ENCODE measurements at places on chromosomes 5 and 9.
A peak's percentile ranks its signal among the peaks of the same experiment; 100 is the strongest.

DNA sequence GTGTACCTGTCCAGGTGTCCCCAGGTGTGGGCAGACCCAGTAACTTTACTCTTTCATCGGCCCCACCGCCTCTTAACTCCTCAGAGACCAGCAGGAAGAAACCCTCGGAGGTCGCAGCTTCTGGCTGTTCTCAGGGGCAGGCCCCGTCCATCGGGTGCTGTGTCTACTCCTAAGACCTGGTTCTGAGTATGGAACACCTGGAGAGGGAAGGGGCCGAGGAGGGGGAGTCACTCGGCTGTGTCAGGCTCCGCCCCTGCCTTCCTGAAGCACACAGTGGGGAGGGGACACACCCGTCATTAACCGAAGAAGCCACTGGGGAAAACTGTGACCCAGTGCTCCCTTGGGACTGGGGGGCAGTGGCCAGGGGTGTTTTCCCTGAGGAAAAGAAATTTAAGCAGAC lies 22.3 kb downstream of the NTNG2 start:
- peaks cover 41% of the 10 kb centered on the region for H3K4me1 ChIP-seq
- H3K27me3 ChIP-seq = peaks cover 23% of the 10 kb centered on the region
- no peak overlapping the region for H3K27ac ChIP-seq
- no peak overlapping the region for H3K4me3 ChIP-seq
- DNase-seq = no peak
- H3K36me3 ChIP-seq = no peaks in the 10 kb centered on the region

DNA sequence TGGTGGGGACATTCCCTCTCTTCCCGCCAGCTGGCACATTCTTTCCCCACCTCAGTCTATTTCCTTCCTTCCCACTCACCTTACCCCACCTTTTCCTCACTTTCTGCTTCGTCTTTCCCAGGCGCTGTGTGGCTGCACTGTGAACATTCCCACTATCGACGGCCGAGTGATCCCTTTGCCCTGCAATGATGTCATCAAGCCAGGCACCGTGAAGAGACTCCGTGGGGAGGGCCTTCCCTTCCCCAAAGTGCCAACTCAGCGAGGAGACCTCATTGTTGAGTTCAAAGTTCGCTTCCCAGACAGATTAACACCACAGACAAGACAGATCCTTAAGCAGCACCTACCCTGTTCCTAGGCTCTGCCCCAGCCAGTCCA lies 7.3 kb downstream of the DNAJB5 start:
- peaks cover 25% of the 10 kb centered on the region for H3K36me3 ChIP-seq
- no peak overlapping the region for H3K27ac ChIP-seq
- H3K4me3 ChIP-seq = no peak overlapping the region
- H3K27me3 ChIP-seq = no peaks in the 10 kb centered on the region

DNA sequence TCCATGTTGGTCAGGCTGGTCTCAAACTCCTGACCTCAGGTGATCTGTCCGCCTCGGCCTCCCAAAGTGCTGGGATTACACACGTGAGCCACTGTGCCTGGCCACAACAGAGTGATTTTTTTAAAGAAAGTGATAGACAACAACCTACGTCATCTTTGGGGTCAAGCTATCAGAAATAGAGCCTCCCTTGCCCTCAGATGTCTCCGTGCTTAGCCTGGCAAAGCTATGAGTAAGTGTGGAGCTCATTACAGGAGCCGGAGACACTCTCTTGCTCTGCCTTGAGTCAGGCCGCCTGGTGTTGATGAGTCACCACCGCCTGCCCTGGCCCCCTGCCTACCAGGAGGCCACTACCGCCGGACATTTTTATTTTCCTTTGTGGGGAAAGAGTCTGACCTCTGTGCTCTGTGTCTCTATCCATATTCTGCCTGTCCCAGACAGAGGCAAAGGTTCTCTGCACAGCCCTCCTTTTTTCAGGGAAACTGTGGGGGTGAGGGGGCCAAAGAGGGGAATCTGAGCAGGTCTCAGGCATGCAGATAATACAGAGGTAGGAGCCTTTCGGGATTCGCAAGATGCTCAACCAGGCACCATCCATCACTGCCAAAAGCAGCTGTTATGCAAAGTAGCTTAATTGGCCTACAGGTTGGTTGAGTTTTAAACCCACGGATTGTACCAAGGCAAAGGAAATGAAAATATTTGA lies 123.7 kb upstream of the CPEB4 start:
- no peak overlapping the region for H3K4me3 ChIP-seq
- H3K27ac ChIP-seq = no peak overlapping the region
- H3K36me3 ChIP-seq = no peaks in the 10 kb centered on the region
- no peaks in the 10 kb centered on the region for H3K4me1 ChIP-seq
- DNase-seq = no peak

DNA sequence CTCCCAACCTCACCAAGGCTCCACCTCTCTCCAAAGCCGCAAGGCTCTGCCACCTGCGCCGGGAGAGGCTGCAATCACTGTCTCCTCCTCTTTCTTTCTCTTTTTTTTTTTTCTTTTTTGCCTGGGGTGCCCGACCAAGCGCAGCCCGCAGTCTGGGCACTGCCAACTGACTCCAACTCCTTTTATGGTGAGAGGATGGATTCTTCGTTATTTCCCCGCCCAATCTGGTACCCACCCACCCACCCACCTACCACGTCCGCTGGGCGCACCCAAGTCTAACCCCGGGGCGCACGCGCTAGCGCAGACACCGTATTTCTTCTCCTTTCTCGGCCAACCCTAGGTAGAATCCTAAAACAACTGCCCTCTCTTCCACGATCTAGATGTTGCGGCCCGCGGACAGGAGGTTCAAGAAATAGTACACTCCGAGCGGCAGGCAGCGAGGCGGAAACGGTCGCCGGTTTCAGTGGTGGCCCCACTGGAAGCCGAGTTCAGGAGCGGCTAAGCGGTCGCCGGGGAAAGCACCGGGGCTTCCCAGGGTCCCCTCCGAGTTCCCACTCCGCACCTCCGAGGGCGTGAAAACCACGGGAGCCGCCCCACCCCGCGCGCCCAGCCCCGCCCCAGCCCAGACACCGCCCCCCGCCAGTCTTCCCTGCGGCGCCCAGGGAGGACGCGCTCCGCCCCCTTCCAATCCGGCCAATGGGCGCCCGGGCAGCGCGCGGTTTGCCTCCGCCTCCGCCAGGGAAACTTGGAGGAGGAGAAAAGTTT lies 385 bp upstream of the PTGER4 start:
- peak overlapping the region; percentile 84 for H3K4me3 ChIP-seq
- DNase-seq = no peak
- H3K27me3 ChIP-seq = peaks cover 29% of the 10 kb centered on the region
- H3K27ac ChIP-seq = no peak overlapping the region

DNA sequence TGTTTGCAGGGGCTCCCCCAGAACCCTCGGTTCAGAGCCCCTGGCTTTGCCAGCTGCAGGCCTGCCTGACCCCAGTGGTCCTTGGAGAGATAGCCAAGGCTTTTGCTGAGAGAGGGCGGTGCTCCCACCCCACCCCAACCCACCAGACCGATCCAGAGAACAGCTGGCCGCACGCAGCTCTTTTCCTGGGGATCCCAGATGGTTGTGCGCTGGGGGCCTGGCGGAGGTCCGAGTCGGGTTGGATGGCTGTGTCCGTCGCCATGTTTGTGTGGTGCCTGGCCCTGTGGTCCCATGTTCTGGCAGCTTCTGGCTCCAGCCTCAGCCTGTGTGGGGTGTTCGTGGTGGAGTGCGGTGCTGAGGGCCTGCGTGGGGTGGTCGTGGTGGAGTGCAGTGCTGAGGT lies 97.5 kb downstream of the RXRA start:
- no peaks in the 10 kb centered on the region for H3K36me3 ChIP-seq
- no peak overlapping the region for H3K27ac ChIP-seq
- H3K4me3 ChIP-seq = no peak overlapping the region
- no peak for DNase-seq
- no peaks in the 10 kb centered on the region for H3K4me1 ChIP-seq
- H3K27me3 ChIP-seq = no peaks in the 10 kb centered on the region

GRCh38 chr9:21265421-21266189 lies 25.8 kb upstream of the IFNA14 start:
- peaks cover 22% of the 10 kb centered on the region for H3K27me3 ChIP-seq
- H3K27ac ChIP-seq = no peak overlapping the region
- no peaks in the 10 kb centered on the region for H3K4me1 ChIP-seq
- no peak for DNase-seq

- H3K27ac ChIP-seq = no peak overlapping the region
- 0 out of 2 replicates have a peak, but pooled peaks cover 3% of the 10 kb centered on the region for H3K36me3 ChIP-seq
- no peak overlapping the region for H3K4me3 ChIP-seq
- H3K27me3 ChIP-seq = no peaks in the 10 kb centered on the region
- no peak for DNase-seq
These were observed 326.6 kb downstream of the ARL15 start for GRCh38 chr5:53983568-53984460.

GRCh38 chr5:174935854-174936474 lies 211.6 kb downstream of the MSX2 start:
- no peak overlapping the region for H3K27ac ChIP-seq
- H3K36me3 ChIP-seq = no peaks in the 10 kb centered on the region
- no peak overlapping the region for H3K4me3 ChIP-seq
- no peaks in the 10 kb centered on the region for H3K4me1 ChIP-seq
- DNase-seq = peak; percentile 90

DNA sequence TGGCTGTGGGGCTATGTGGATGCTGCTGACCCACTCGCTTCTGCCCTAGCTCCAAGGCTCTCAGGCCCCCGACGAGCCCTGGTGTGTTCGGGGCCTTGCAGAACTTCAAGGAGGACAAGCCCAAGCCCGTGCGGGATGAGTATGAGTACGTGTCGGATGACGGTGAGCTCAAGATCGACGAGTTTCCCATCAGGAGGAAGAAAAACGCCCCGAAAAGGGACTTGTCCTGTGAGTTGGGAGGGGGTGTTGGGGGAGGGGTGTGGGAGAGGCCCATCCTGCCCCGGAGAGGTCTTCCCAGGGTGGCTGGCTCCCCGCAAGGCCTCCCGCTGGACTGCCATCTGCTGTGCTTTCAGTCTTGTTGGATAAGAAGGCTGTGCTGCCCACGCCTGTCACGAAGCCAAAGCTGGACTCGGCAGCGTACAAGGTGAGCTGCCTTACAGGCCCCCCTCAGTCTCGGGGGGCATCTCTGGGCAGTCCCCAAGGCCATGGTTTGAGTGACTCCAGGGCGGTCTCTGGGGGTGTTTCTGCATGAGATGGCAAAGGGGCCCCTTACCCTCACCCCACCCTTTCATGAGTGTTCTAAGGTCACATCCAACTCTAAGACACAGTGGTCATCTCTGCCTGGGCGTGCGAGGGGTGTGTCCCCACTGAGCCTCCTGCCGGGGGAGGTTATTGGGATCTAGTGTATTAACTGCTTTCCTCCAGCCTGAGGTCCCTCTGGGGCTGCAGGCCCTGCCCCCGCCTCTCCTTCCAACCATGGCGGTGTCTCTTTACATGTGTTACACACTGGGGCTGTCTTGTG lies 89.5 kb downstream of the PHF2 start:
- H3K36me3 ChIP-seq = no peaks in the 10 kb centered on the region
- H3K27ac ChIP-seq = no peak overlapping the region
- DNase-seq = no peak
- H3K27me3 ChIP-seq = no peaks in the 10 kb centered on the region

All from H1 (cell line).